Stimulated activated CD8-positive, alpha-beta memory T cell treated with anti-CD3 and anti-CD28 coated beads, Interleukin-4, amount 100 ng/mL, for 1 hour (primary cell): ENCODE measurements at places on chromosomes 12 and 14.

- DNase-seq: no peak
Observed at GRCh38 chr14:89025561-89026236, 201.2 kb downstream of the TTC8 start.

DNA sequence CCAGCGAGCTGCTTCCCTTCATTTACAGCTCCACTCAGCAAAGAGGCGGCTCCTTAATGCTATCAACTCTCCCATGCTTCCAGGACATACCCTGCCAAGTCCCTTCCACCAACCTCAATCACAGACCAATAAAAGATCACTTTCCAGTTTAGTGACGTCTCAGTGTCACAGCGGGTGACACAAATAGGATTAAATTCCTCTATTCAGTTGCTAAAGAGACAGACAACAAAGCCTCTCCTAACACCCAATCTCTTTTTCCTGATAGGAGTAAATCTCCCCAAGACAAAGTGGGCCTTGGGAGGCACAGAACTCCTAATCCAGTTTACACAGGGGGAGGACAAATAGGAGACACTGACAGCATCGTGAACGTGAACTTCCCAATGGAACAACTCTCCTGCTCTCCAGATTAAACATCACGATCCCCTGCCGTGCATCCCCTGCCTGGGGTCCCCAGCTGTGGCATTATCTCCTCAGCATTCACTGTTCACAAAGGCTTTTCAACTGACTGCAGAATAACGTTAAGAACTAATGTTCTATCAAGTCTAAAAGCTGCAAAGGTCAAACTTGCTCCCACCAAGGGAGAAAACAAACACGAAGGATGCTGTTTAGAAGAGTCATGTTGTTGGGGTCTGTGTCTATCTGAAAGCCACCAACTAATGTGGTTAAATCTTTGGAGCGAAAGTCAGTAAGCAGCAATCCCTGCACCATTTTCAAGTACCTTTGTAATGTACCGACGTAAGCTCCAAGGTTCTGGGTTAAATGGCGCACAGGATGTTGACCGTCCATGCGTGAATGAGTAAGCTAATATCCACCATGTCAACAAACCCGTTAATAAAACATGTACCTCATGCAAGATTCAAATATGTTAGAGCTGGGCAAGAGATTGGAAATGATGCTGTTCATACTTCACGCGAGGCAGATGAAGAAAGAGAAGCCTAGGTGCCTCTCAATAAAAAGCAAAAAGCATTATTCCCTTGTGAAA is 31.5 kb downstream of the TMEM132D start:
- no peak for DNase-seq

GRCh38 chr12:127650626-127651025 is 616.3 kb upstream of the TMEM132C start:
- no peak for DNase-seq

GRCh38 chr12:125971981-125972380 is 906.7 kb downstream of the AACS start:
- DNase-seq: no peak

DNA sequence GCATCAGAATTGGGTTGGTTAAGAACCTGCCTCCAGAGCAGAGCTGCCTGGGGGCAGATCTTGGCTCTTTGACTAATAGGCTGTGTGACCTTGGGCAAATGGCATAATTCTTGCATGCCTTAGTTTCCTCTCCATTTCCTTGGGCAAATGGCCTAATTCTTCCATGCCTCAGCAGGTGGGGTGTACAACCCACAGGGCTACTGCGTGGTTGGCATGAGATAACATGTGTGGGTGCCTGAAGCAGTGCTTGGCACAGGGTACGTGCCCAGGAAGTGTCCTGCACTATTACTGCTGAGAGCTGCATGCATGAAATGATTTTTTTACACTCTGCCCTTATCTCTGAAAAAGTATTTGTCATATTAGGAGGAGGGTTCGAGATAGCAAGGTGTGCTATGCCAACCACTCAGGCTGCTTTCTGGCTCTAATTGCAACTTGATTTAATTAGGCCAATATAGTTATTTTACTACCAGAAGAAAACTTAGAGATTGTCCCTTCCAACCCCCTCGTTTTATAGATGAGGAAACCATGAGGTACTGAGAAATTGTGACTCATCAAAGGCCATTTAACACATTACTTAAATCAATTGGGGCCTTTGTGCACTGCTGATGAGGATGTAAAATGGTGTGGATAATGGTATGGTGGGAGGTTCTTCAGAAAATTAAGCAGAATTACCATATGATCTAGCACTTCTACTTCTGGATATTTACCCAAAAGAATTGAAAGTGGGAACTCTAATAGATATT is 161.6 kb upstream of the HIF1A start:
- no peak for DNase-seq

DNA sequence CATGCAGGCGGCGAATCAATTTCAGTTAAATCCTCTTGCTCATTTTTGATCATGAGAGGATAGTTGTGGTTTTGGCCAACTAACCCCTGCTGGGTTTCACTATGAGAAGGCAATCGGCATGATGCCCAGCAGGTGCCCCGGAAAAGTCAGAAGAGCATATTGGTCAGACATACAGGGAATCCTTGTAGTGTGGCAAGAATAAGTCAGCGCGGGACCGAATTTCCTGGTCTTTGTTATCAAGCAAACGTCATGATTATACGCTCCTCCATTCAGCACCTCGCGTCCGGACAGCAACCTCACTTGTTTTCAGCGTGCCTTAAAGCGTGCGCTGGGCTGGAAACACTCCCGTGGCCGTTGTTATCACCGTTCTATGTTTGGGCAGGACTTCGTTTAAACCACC is 1.8 kb downstream of the TBC1D30 start:
- no peak for DNase-seq

DNA sequence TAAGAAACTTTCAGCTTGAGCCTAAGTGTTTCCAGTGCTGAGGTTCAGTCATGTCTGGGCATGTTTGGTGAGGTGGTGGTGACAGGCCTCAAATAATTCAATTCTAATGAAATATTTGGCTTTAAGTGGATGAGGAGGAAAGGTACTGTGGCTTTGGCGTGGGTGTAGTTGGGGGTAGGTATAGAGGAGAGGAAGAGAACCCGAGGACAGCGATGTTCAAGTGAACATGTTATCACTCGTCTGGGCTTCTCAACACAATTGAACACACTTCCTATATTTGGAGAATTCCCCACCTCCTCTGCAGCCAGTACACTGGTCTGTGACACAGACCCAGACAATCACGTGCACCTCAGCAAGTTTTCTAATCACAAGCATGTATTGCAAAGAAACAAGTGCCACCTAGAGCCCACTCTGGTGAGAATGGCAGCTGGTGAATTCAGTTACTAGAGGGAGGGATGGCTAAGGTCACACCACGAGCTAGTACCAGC is 53.0 kb downstream of the IFNG-AS1 start:
- no peak for DNase-seq

- no peak for DNase-seq
Observed at GRCh38 chr12:50157259-50157658, 9.9 kb downstream of the CERS5 start.

GRCh38 chr14:68140076-68140741 is 320.6 kb downstream of the RAD51B start:
- DNase-seq: no peak

DNA sequence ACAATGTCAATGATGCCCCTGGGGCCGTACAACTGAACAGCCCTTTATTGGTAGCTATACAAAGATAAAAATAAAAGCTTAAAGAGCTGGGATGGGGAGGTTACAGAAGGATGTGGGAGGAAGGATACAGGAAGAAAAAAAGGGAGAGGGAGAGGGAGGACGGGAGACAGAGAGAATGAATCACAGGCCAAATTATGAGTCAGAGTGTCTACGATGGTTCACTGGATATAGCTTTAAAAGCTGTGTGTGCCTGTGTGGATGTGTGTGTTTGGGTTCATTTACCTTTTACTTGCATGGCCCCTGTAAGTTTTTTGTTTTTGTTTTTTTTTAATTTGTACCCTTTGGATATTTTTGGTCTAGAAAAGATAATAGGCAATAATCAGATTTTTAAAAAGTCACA is 111.9 kb downstream of the CCDC60 start:
- no peak for DNase-seq

DNA sequence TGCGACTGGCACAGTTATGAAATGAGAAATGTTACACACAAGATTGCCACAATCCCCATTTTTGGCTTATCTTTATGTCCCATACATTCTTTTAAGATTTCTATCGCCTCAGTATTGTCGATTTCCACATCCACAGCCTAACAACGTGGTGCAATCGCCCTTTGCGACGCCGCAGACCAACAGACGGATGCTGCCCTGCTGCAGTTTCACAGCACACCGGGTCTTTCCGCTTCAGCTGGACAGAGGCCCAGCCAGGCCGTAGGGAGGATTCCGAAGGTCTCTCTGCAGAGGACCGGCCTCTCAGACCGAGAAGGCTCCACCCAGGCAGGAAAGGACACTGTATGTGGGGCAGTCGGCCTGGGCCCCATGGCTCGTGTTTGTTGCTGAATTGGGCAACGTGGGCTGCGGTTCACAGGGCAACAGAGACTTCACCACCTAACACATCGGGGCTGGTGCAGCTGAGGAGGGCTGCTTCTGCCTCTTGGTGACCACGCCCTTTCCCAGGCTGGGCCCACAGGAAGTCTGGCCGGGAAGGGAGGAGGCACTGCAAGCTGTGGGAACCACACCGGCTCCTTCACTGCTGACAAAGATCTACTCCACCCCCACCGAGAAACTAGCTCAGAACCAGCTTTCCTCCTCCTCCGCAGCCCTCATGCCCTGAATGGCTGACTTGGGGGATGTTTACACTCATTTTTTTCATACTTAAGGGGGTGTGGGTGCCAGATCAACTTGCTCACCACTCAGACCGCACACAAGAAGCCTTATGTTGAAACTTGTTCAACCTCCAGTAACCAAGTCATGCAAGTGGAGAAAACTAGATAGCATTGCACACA is 32.9 kb upstream of the MDM1 start:
- DNase-seq: peak; percentile 62

- DNase-seq: no peak
Observed at GRCh38 chr12:98002887-98003493, 512.4 kb upstream of the TMPO start.

DNA sequence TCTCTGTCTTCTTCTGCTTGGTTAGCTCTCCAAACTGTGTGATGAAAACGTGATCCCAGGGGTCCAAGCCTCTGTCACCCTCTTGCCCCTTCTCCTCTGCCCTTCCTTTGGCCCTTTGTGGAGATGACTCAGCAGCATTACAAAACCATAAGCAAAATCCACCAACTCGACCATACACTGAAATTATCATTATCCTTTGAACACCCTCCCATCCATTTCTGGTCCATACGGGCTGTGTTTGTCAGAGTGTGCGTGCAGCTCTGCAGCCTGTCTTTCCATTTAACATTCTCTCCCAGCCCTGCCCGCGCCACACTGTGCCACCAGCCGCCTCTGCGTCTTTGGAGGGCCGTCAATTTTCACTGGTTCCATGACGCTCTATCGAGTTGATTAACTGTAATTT is 69.2 kb downstream of the SLC25A47 start:
- no peak for DNase-seq

- DNase-seq: no peak
Observed at GRCh38 chr14:105258846-105259245, 10.5 kb downstream of the BTBD6 start.

DNA sequence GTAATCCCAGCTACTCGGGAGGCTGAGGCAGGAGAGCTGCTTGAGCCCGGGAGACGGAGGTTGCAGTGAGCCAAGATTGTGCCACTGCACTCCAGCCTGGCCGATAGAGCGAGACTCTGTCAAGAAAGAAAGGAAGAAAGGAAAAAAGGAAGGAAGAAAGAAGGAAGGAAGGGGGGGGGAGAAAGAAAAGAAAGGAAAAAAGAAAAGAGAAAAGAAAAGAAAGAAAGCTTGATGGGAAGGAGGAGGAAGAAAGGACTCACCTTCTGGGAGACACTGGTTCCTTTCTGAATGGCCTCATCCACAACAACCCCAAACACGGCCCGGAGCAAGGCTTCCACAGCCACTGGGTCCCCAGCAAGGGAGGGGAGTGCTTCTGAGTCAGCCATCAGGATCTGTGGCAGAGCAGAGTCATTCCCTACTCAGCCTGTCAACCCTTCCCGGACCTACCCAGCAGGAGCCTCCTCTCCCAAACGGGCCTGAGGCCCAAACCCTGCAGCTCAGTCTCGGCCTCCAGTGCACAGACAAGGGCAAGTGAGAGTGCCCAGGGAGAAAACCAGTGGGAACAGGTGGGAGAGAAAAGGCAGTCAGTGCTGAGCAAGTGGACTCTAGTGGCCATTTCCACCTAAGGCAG is 7.3 kb upstream of the ZNF740 start:
- DNase-seq: no peak

DNA sequence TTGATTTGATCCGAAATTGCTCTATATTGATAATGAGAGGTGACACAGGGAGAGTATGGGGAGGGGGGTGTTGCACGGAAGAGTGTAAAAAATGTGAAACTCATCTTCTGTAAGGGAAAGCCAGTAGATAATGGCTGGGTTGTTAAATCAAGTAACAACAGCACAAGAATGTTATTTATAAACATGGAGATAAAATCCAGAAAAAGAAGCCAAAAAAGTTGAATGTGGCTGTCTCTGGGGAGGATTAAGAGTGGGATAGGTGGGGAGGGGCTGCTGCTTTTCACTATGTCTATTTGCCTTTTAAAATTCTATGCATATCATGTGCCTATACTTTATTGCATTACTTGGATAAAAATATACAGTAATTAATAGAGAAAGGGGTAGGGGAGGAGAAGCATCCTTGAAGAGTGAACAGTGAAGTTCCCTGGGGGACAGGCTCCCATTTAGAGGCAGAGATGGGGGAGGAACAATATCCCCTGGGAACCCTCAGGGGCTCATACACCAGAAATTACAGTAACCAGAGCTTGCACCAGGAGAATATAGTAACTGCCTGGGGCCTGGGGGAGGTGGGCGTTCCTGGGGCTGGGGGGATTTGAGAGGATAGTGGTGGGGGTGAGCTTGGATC is 39.2 kb upstream of the ANKRD9 start:
- DNase-seq: no peak

GRCh38 chr14:102316338-102316742 is 3.2 kb upstream of the ZNF839 start:
- DNase-seq: no peak
